IMR-90 (cell line): ENCODE measurements at places on chromosomes 13 and 19. TPM values are rescaled to one million over a fixed set of nuclear protein-coding genes. Genes with fewer than 3 reads are reported as not detected.
A peak's percentile ranks its signal among the peaks of the same experiment; 100 is the strongest.

PSG7 gene
- under 0.01 and 0.28 TPM in 2 replicates for total RNA-seq

- DNase-seq: no peak
Observed at GRCh38 chr13:56066321-56066720, 1074.4 kb upstream of the PRR20A start.

RDH8 gene
- total RNA-seq: 0.18 TPM in 1 of 2 replicates, not detected in the other

LPAR6 gene
- total RNA-seq: 1.4 and 4.4 TPM in 2 replicates

TNFRSF19 gene
- total RNA-seq: 18.6 and 21.9 TPM in 2 replicates

RFPL4AL1 gene
- total RNA-seq: not detected in 2 replicates

SLC6A16 gene
- under 0.01 and 0.18 TPM in 2 replicates for total RNA-seq

DNA sequence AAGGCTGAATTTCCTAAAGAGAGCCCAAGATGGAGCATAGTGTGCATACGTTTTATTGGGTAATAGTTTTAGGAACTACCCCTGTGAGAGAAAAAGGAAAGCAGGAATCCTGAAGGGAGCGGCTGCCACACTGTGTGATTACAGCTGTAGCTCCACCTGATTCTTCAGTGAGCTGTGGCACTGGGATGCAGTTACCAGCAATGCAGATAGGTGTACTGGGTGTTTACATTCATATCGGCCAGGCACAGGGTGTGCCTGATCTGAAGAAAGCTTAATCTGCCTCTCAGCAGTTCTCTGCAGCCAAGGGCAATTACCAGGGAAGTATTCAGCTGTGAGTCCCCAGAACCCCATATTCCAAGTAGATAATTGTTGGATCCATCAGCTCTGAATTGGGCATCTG is 1541.8 kb downstream of the EFNB2 start:
- no peak for DNase-seq

DNA sequence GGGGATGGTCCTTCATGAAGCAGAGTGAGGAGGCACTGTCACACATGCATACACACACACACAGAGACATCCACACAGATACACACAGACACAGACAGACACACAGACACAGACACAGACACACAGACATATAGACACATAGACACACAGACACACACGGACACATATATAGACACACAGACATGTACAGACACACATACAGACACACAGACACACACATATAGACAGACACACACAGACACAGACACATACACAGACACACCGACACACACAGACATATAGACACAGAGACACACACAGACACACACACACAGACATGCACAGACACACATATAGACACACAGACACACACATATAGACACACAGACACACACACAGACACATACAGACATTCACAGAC is 173.9 kb downstream of the URI1 start:
- no peak for DNase-seq

GRCh38 chr13:66574606-66575005 is 655.5 kb downstream of the PCDH9 start:
- peak; percentile 48 for DNase-seq

GRCh38 chr13:107238262-107238981 is 670.5 kb upstream of the ARGLU1 start:
- DNase-seq: no peak

ANKLE1 gene
- total RNA-seq: under 0.01 and 0.28 TPM in 2 replicates

GRCh38 chr13:101739382-101740178 is 287.1 kb downstream of the ITGBL1 start:
- DNase-seq: no peak

GRCh38 chr13:44236801-44237207 is 136.8 kb upstream of the SERP2 start:
- no peak for DNase-seq

DNA sequence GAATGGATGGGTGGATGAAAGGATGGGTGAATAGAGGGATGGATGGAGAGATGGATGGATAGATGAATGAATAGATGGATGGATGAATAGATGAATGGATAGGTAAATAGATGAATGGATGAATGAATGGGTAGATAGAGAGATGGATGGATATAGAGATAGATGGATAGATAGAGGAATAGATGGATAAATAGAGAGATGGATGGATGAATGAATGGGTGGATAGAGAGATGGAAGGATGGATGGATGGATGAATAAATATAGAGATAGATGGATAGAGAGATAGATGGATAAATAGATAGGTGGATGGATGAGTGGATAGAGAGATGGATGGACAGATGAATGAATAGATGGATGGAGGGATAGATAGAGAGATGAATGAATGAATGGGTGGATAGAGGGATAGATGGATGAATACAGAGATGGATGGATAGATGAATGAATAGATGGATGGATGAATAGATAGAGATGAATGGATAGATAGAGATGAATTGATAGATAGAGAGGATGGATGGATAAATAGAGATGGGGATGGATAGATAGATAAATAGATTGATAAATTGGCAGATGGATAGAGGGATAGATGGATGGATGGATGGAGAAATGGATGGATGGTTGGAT is 106.7 kb upstream of the SOX1 start:
- DNase-seq: no peak
